HT-29 (cell line): ENCODE measurements at places on chromosomes 7 and 10.

DNA sequence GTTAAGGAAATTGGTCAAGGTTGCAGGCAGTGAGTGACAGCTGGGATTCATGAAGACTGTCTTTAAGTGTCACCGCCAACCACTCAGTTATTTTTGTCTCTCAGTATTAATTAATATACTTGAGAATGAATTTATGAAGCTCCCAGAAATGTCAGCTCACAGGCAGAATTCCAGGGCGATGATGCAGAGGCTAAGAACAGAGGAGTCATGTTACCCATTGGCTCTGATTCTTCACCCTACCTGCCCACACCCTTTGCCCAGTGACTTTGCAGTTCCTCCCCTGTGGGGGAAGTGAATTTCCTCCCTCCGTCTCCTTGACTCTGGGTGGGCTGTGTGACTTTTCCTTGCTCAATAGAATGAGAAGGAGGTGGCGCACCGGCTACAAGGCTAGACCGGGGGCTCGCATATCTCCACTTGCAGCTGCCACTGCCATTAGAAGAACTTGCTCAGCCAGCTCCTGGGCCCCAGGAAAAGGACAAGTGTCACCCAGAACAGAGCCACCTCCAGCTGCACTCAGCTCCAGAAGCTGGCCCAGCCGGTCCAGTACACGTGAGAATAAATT, 157.1 kb upstream of the PRKCQ start:
- no peak for DNase-seq

DNA sequence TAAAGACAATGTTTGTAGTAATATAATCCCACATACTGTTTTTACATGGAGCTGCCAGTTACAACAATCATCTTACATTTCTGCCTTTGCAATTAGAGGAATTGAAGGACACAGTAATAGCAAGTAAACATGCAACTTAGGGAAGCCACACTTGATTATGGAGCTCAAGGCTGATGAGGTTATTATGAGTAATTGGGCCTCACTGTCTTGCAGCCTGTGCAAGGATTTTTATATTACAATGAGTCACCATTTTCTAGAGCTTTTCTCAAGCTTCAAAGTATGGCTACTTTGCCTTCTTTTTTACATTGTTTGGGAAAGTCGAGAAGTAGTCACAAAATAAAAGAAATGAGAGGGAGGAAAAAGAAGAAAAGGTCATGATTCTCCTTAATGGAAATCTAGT, 226.4 kb downstream of the KIAA1217 start:
- no peak for DNase-seq

DNA sequence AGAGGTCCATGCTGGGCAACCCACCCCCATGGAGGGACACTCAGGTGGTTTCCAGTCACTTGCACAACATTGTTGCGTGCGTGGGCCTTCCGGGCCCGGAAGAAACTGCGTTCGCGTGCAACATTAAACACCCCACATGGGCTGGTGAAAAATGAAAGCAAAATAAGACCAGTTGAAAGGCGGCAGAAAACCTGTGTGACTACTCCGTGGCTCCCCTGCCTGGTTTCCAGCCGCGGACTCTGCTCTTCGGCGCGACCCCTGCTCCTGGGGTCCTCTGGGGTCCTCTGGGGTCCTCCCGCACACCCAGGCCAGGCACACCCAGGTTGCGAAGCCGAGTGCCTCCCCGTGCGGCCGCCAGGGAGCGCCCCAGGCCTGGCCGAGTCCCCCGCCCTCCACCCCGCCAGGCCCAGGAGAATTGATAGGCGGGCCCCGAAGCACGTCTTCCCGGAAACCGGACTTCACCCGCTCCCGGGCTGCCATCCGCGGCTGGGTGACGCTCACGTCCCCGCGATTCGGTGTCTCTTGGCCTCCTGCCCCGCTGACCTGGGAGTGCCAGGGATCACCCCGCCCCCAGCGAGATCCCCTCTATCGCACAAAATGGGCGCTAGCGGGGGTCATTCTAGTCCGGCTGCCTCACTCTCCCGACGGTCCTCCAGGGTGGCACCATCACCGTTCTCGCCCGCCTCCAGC, 1.9 kb upstream of the SH2D4B start:
- DNase-seq = peak; percentile 52

- DNase-seq = no peak
These were observed 2.2 kb downstream of the EGFR start for GRCh38 chr7:55021053-55021452.

- DNase-seq = peak; percentile 84
These were observed 725.1 kb downstream of the GRID1 start for GRCh38 chr10:85641479-85642009.

- no peak for DNase-seq
These were observed 26.7 kb upstream of the GGCT start for GRCh38 chr7:30531286-30531685.

DNA sequence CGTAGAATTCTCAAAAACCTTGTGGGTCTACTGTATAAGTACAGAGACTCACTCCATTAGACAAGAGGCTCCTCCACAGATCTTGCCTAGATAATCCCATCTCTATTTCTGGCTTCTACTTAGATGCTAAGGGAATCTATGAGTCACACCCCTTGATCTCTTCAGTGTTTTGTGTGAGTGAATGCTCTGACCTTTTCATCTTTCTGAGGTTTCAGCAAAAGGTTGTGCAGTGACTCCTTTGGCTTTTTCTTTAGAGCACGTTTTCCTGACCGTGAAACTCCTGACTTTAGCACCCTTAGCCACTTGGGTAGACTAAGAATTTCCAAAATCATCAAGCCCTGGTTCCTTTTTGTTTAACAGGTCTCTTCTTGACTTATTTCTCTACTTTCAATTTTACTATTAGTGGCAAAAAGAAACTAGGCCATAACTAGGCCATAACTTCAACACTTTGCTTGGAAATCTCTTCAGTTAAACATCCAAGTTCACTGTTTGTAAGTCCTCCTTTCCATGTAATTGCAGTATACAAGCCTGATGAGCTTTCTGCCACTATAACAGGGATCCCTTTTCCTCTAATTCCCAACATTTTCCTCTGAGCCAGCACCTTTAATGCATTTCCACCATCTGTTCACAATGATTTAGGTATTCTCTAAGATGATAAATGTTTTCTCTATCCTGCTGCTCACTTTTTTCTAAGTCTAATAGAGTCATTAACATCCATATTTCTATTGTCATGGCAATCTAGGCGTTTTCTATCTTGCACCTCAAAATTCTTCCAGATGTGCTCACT, 19.4 kb downstream of the COPG2 start:
- no peak for DNase-seq

- no peak for DNase-seq
These were observed 100.7 kb downstream of the HIP1 start for GRCh38 chr7:75637854-75638593.

DNA sequence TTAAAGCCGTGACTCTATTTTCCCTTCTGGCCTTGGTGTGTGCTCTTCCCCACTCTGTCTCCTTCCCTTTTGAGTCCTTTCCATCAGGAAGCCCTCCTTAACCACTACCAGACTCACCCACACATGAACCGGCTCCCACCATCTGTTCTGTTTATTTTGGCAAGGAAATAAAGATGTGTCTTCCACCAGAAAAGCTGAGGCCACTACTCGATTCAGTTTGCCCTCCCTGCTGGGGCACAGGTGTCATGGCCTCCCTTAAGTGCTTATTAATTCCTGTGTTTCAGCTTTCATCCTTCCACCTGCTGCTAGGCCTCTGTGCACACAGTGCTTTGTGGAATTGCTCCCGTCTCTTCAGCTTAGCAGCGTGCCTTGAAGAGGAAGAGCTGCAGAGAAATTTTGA, 16.7 kb downstream of the POR start:
- no peak for DNase-seq

GRCh38 chr7:85177316-85177715, 9.5 kb downstream of the SEMA3D start:
- no peak for DNase-seq

DNA sequence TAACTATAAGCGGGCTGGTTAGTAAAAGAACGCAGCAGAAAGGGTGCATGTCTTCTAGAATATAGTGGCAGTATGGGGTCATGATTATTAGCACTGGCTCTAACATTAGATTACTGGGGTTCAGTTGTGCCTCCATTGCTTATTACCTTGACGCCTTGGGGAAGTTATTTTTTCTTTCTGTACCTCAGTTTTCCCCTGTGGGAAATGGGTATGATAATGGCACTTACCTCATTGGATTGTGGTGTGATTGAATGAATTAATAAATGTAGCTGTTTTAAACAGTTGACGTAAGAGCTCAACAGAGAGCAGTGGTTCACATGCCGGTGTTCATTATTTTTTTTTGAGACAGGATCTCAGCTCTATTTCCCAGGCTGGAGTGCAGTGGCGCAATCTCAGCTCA, 116.5 kb downstream of the LRRC4 start:
- no peak for DNase-seq

DNA sequence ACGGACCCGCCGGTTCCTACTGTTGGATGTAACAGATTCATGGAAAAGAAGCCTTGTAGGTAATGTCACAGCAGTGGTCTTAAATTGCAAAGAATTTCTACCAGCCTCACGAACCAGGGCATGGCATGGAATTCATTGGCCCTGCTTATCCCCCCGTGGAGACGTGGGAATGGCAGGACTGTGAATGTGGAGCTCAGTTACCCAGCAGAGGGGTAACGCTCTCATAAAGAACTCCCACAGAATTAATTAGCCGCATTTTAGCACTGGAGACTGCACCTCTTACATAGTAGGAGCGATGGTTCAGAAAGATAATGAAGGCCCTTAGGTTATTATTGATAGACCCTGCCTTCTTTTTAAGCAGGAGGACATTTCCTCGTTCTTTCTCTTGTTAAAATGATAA, 715.4 kb downstream of the AUTS2 start:
- no peak for DNase-seq

DNA sequence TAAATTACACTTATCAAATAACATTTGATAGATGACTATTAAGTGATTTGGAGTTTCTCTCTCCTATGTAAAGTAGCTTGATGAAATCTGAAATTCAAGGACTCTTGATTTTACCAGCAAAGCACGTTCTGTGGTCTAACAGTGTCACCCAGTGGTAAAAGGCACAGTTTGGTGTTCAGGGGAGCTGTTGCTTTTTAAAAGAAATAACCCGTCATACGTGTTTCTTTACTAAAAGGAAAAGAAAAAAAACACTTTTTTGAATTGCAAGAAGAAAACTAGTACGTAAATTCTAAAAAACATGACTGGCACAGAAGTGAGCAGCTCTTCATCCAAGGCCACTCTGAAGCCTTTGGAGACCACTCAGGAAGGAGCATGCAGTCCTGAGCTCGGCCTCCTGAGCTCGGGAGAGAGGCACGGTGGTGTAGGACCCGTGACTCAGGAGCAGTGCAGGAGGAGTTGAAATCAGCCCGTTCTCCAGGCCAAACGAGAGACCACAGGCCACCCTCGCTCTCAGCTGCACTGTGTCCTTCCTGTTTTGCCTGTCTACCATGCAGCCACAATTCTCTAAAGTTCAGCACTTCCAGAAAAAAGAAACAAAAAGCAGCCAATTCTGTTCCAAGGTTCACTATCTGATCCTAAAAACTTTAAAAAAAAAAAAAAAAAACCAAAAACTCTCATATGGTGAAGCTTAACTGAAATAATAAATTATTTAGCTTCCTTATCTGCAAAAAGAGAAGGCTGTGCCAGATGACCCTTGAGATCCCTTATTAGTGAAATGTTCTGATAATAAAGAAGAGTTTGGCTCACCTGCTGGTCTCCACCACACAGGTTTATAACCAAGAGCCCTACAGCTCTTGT, 212.6 kb upstream of the FRMD4A start:
- DNase-seq = no peak

GRCh38 chr7:129848436-129848835, 104.3 kb downstream of the UBE2H start:
- no peak for DNase-seq

DNA sequence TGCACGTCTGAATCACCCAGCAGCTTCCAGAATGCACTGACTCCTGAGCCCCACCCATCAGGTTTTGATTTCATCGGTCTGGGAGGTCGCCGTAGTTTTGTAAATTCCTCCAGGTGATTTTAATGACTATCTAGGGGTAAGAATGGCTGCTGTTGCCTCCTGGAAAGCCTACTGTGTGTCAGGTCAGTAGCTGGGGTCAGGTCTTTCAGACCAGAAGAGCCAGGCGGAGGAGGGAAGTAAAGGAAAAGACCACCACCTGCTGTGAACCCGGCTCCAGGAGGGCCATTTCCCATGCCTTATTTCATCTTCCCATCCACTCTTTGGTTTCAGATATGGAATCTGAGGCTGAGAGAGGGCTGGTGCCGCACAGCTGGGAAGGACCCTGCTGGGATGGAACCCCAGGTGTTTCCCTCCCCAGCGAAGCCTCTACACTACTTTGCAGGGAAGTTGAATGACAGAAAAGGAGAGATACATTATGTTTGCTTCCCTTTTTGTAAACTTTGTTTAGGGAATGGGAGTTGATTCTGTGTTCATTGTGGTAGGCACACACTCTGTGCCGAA, 19.8 kb downstream of the ADAMTS14 start:
- no peak for DNase-seq

GRCh38 chr10:89278034-89278535, 23.8 kb upstream of the IFIT2 start:
- DNase-seq = peak; percentile 83

GRCh38 chr7:55396233-55396785, 31.2 kb downstream of the LANCL2 start:
- no peak for DNase-seq
